ENCODE measurements at places on chromosomes 1 and 21. TPM values are rescaled to one million over a fixed set of nuclear protein-coding genes. Genes with fewer than 3 reads are reported as not detected.

Gene OR14A16
- not detected for total RNA-seq

Gene TNFRSF8
- total RNA-seq, result 0.07 TPM

GRCh38 chr1:172867216-172867818 is 183.4 kb downstream of the TNFSF18 start:
- no peak for DNase-seq

- DNase-seq, result no peak
Observed at GRCh38 chr21:38709876-38710275, 95.9 kb upstream of the ETS2 start.

DNA sequence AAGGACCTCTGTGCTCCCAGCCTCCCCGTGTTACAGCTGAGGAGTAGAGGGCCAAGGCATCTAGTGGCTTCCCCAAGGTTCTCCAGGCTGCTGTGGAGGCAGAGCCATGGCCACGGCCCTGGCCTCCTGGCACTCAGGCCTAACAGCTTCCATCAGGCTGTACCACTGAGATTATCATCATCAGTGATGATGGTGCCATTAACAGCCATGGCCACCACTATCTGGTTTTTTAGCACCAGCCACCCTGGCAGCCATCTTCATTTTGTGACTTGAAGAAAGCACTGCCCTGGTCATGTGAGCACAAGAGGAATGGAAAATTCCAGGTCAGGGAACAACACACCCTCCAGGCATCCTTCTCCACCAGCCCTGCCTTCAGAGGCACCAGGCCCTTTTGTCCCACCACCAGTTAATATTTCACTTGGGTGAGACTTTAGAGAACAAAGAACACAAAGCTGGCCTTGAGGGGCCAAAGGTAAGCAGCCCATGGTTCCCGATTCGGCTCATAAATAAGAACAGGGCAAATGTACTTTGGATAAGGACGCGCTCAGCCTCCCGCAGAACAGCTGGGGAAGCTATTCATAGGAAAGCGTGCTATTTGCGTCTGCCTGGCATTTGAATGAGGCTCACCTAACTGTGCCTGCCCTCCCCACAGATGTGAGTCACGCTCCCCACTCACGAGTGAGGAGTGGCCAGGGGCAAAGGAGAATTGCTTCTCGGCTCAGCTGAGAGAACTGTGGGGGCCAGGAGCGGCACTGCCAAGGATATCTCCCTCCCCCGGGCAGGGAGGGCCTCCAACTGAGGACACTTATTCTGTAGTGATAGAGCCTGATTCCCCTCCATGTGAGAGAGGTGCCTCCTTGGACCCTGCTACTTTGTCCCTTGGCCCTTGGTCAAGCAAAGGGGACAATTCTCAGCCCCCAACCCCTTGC is 95.6 kb downstream of the CD58 start:
- DNase-seq, result no peak

- DNase-seq, result no peak
Observed at GRCh38 chr1:15449567-15449966, 7.0 kb upstream of the CELA2A start.

Measured in foreskin keratinocyte (primary cell).